ENCODE measurements at places on chromosomes 1 and 21.
A peak's percentile ranks its signal among the peaks of the same experiment; 100 is the strongest.

DNA sequence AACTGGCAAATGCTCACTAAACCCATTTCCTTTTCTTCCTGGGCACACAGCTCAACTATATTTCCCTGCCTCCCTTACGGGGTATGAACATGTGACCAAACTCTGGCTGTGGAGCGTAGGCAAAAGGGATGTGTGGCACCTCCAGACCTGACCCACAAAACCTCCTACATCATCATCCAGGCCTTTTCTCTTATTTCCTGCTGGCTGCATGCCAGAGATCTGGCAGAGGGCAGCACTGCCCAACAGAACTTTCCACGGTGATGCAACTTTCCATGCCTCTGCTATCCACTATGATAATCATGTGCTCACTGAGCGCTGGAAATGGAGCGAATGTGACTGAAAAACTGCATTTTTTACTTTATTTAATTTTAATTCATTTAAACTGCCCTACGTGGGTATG, 99.6 kb upstream of the CACNA1E start:
- no peak for DNase-seq

DNA sequence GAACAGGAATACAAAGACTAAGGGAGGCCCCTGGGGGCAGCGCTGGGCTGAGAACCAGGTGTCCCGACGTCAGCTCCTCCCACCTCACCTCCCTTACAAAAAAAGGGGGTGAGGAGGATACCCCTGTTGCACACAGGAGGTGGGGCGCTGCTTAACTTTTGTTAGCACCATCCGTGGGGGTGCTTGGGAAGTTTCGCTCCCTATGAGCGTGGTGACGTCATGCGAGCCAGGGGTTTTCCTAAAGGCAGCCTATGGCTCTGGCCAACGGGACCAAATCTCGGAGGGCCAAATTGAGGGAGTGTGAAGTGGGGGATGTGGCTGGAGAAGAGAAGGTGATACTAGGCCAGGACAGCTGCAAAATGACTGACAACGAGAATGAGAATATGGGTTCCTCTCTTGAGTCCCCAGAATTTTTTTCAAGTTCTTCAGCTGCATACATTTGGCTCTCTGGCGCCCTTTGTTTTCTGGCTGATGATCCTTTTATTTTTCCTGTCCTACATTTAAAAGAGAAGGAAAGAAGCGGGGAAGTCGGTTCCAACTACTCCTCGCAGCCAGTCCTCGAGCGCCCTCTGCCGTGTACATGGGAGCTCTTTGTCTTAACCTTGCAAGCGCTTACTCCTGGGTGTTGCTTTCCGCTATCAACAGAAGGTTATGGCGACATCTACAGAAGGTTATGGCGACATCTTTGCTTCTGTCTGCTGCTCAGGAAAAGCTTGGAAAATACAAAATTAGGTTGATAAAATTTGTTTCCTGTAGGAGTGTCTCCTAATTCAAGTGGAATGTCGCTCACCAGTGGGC, 48.0 kb upstream of the ZC3H11B start:
- peak; percentile 82 for DNase-seq

- DNase-seq: no peak
These were observed 16.0 kb downstream of the HHAT start for GRCh38 chr1:210344706-210345105.

DNA sequence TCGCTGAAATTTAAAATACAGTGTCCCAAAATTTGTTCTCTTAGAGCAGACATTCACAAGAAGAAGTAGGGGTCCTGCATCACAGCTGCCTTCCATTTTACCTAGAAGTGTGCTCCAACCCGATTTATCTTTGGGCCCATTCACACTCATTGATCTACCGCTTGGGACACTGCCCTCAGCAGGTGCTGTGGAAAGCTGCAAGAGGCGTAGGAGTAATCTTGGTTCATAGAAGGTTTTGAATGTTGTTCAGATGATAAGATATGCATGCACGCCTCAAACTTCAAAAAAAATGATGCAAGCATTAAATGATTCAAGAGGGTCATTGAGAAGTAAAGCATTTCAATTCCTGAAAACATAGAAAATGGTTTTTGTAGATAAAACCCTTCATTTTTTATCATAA, 18.6 kb upstream of the C1orf105 start:
- DNase-seq: no peak

- DNase-seq: no peak
These were observed 302.2 kb upstream of the DEPDC1 start for GRCh38 chr1:68799096-68799495.

DNA sequence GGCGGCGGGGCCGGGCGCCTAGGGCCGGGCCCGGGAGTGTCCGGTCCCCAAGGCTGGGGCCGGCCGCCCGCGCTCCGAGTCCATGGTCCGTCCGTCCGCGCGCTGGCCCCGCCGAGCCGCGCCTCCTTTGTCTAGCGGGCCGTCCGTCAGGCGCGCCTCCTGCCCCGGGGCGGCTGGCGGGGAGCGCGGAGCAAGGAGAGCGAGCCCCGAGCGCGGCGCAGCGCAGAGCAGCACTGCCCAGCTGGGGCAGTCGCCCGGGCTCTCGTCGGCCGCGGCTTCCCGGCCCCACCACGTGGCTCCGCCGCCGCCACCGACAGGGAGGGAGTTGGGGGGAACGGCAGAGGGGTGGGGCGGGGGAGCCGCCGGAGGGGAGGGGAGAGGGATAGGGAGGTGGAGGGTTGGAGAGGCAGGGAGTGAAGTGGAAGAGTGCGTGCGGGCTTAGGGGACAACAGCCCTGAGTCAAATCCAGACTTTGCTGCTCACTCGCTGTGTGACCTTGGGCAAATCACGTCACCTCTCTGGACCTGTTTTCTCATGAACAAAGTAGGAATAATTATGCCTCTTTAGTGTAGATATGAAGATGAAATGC, at the start of gene NKAIN1:
NKAIN1 (minus strand) TSS at position 235 of the 589 bp plus-strand sequence. CDS start 340 bp downstream, outside the sequence.
- peak; percentile 28 for DNase-seq

GRCh38 chr1:6638226-6638625, 13.6 kb downstream of the THAP3 start:
- no peak for DNase-seq

DNA sequence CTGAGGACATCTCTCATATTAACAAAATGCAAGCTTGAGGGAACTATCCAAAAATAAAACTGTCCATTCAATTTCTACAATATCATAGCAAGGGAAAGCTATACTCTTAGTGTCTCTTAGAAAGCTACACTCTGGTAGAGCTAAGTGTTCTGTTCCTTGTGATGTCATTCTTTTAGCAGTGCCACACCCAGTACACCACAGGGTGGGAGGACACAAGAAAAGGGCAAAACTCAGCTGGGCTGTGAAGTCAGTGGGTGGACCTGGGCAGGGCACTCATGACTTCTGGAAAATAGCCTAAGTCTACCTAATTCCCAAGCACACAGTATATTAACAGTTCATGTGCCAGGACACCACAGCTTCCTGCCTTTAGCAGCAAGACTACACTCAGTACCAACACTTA, 42.2 kb upstream of the TNFSF4 start:
- DNase-seq: no peak

- DNase-seq: peak; percentile 20
These were observed 1.8 kb downstream of the SFT2D2 start for GRCh38 chr1:168227620-168228019.

- DNase-seq: no peak
These were observed 200.9 kb downstream of the PLPP3 start for GRCh38 chr1:56378341-56379070.

DNA sequence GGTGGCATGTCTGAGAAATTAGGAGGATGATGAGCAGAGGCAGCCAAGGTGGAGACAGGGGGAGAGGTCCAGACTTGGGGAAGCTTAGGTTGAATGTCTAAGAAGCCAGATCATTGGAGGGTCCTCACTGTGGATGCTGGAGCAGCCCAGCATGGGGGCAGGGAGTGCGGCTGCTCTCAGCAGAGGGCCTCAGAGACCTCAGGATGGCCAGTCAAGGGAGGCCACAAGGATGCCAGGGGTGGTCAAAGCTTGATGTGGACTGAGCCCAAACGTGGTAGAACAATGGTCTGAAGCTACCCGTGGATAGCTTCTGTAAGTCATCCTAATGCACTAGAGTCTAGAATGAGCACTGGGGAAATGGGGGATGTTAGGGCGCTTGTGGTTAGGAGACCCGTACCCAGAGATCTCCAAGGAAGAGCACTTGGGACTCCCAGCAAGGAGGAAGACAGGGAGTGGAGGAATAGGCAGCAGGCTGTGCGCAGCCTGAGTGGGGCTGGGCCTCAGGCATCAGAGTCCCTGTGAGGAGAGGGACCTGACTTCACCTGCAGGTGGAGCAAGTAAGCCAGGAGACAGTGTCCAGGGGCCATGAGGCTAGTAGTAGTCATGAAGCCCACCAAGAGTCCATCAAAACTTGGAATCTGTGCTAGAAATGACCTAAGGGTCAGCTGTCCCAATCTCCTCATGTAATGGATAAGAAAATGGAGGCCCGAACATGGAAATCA, 4.3 kb upstream of the S100A9 start:
- DNase-seq: peak; percentile 65

DNA sequence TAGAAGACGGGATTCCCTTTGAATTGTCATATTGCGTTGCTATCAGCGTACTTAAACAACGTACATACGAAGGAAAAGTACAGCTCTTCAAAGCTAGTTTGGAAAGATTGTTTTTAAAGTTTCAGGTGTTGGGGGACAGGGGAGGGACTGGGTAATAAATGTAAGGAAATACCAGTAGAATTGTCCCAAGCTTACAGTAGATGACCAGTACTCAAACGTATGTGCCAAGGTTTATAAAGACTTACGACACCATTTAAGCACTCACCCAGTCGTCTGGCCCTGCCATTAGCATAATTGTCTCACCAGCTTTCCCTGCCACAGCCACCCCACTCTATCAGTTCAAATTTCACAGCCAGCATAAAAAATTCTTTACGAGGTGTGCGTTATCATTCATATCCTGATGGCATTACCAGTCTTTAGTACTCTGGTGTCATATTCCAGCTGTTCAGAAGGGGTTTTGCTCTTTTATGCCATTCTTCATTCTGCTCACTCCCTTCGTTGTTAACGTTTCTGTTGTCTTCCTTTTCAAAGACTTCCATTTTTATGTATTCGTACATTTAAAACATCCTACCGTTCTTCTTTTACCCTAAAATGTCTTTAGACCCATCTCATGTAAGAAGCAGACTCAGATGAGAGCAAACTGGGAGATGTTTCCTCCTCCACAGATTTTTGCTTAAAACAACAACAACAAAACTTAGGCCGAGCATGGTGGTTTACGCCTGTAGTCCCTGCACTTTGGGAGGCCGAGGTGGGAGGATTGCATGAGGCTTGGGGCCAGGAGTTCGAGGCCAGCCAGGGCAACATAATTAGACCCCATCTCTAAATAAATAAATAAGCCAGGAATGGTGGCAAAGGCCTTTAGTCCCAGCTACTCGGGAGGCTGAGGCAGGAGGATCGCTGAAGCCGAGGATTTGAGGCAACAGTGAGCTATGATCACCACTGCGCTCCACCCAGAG, 1.0 kb upstream of the HP1BP3 start:
- DNase-seq: peak; percentile 29

- DNase-seq: peak; percentile 11
These were observed 213.4 kb downstream of the USP25 start for GRCh38 chr21:15943009-15943666.

DNA sequence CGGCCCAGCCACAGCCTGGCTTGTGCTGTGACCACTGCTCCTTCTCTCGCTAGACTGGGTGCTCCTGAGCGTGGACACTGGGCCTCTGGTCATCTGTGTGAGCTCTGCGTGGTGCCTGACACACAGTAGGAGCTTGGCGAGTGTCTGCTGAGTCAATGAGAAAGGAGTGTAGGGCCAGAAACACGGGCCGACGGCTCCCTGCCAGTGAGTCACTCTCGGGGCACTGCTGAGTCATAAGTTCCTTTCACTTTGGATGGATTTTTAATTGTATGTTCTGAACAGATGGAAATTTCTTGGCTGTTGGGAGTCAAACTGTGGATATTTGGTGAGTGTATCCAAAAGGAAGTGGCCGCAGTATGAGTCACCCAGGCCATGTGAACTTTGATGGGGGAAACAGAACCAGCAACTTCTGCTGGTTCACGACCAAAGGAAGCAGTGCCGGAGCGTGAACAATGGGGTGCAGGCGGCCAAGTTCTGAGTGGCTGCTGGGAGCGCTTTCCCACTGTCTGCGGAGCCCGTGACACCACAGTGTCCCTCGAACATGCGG, 41.0 kb upstream of the COL18A1 start:
- DNase-seq: peak; percentile 93

DNA sequence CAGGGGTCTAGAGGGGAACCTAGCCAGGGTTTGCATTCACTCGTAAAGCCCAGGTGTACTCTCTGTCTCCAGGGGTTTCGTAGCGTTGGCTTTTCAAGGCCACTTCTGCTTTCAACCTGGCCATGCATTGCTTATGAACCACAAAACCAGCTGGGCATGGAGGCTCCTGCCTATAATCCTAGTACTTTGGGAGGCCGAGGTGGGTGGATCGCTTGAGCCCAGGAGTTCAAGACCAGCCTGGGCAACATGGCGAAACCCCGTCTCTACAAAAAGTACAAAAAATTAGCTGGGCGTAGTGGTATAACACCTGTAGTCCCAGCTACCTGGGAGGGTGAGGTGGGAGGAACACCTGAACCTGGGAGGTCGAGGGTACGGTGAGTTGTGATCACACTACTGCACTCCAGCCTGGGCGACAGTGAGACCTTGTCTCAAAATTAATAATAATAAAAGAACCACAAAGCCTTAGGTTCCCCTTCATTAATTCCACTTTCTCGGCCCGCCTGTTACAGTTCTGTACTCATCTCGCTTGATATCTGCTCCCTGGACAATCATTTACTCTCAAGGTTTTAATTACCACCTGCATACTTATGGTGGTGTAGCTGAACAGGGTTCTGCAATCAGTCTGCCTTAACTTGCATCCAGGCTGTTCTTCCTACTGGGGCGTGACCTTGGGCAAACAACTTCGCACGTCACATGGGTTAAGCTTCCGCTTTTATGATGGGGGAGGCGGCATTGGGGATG, 6.1 kb downstream of the SLC16A4 start:
- DNase-seq: no peak

- peak; percentile 81 for DNase-seq
These were observed at the start of gene KLHL21 for GRCh38 chr1:6602669-6603237. TSS of gene KLHL21 (minus strand) at chr1:6602869. CDS start at chr1:6602817, 52 bp downstream.

DNA sequence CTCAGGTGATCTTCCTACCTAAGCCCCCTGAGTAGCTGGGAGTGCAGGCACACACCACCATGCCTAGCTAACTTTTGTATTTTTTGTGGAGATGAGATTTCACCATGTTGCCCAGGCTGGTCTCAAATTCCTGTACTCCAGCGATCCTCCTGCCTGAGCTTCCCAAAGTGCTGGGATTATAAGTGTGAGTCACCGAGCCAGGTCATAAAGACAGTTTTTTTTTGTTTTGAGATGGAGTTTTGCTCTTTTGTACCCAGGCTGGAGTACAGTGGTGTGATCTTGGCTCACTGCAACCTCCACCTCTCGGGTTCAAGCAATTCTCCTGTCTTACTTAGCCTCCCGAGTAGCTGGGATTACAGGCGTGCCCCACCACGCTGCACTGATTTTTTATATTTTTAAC, 42.1 kb downstream of the KIF1B start:
- no peak for DNase-seq

- no peak for DNase-seq
These were observed 387.3 kb downstream of the FAM72C start for GRCh38 chr1:143584508-143584907.

- no peak for DNase-seq
These were observed 15.6 kb upstream of the THEMIS2 start for GRCh38 chr1:27856561-27857343.

DNA sequence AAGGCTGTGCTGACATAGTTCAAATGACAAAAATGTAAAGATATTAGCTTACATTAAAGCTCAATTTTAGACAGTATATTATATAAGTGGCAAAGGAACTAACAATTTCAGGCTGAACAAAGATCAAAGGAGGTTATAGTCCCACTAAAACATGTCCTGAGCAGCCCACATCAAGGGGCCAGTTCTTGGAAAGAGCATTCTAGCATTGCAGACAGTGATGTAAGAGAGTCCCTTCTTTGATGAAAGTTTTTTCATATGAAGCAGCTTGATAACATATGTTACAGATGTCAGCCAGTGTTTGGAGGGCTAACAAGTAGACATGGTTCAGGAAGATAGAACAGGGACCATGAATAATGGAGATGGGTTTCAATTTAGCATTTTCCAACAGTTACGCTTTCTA, 301.7 kb downstream of the NTNG1 start:
- no peak for DNase-seq

Data from RWPE1 (cell line).